ENCODE measurements at places on chromosomes 12 and 14.

DNA sequence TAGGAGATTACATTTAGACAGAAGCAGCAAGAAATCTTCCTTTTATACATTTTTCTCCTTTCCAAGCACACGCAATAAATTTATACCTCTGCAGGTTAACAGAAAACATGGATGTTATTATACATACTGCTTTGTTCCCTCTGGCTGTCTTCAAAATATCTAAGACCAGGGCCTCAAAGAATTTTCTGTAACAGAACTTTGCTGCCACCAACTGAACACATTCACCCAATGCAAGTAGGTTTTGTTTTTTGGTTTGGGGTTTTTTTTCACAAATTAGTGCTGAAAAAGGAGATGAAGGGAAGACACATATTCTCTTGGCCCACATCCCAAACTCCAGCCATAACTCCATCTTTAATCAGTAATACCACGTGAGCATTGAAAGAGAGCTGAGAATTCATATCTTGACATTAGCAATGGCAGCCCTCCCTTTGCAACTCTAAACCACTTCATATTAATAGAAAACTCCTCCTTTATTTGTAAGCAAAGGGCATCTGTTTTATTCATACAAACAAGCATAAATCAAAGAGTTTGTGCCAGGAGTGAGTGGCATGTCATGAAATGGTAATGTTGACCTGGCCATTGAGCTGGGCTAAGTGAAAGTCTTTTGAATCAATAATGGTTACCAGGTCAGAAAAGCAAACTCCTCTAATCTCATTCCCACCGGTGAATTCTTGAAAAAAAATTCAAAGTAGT is 150.8 kb upstream of the FSCB start:
- DNase-seq, result peak; percentile 0

- no peak for DNase-seq
These were observed 194.9 kb downstream of the DUSP6 start for GRCh38 chr12:89157413-89157812.

DNA sequence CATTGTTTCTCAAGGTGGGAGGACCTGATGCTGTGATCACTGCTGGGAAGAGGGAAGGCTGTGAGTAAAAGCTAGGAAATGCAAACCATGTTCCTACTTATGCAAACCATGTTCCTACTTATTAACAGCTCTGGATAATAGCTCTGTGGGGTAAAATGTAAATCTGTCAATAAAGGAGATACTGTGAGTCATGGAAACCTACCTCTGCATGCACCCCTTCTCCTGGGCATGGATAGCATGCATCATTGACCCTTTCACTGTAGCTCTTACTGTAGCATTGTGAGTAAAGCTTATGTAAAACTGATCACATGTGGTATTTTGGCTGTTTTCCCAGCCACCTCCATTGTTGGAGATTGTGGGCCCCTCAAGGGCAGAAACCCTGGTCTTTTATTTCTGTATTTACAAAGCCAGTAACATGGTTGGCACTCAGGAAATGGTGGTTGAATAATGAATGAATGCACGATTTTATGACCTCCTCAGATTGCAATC is 253.7 kb downstream of the GRIN2B start:
- DNase-seq, result no peak

- DNase-seq, result peak; percentile 97
These were observed 5.8 kb downstream of the NUMB start for GRCh38 chr14:73452341-73453186.

- no peak for DNase-seq
These were observed 21.7 kb downstream of the NEUROD4 start for GRCh38 chr12:55041345-55042055.

DNA sequence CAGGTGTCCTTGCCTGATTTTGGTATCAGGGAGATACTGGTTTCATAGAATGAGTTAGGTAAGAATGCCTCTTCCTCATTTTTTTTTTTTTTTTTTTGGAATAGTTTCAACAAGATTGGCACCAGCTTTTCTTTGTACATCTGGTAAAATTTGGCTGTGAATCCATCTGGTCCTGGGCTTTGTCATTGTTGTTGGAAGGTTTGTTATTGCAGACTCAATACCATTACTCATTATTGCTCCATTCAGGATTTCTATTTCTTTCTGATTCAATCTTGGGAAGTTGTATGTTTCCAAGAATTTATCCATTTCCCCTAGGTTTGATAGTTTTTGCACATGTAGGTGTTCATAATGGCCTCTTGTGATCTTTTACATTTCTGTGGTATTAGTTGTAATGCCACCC is 126.0 kb upstream of the KITLG start:
- no peak for DNase-seq

- DNase-seq, result no peak
These were observed 469.8 kb downstream of the FOXG1 start for GRCh38 chr14:29236401-29236800.

DNA sequence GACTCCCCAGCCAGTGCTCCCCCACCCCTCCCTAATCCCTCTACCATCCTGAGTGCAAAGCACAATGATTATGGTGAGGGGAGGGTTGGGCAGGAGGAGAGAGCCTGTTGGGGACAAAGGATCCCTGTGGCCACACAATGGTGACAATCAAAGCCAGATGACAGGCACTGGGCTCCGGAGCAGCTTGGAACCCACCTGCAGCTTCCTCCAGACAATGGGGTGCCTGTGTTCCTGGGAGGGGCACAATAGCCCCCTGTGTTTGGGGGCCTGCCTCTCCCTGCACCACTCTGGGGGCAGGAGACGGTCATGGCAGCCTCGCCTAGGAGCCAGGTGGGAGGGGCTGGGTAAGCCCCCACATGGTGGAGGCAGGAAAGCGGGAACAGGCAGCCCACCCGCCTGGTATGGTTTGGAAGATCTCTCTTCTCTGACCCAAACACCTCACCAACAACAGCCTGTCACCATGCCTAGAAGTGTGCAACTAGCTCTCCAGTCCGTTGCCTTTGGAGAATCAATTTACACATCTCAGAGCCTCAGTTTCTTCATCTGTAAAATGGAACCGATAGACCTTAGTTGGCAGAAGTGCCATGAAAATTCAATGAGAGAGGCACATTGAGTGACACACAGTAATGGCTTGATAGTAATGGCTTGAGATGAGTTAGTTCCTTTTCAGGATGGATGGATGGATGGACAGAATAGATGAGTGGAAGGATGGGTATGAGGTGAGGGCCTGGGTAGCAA is 53.0 kb downstream of the MVK start:
- DNase-seq, result no peak

- DNase-seq, result no peak
These were observed 11.5 kb upstream of the KRT5 start for GRCh38 chr12:52531566-52532300.

DNA sequence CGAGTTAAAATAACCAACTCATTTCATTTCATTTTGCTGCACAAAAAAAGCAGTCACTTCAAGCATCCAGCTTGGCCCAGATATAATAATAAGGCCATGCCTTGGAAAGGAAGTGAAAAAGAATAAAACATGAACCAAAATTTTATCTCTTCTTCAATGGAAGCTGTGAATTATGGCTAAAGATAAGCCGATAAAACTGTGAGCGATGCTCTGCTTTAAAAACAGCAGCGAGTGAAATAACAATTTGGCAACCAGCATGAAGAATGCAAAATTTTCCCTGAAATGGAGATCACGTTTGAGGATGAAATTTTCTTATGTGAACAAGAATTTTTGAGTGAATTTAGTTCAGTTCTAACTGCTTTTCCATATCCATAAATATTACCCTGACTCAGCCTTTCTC is 70.4 kb downstream of the KCNC2 start:
- no peak for DNase-seq

DNA sequence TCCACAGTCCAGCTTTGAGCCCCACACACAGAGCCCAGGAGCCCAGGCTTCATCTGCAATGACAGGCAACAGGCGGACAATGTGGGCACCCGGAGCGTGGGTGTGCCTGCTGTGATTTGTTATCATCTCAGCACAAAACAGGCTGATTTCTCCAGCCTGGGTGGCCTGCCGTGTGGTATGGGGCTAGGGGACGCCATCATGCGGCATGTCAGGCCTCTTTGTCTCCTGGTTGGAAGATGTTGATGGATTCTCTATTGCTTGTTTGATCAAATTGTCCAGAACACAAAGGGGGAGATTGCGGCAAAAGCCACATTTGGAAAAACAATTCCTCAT is 147.1 kb downstream of the KIF26A start:
- no peak for DNase-seq

- DNase-seq, result no peak
These were observed 12.1 kb upstream of the ALDH2 start for GRCh38 chr12:111754671-111755070.

GRCh38 chr14:77242752-77243151 is 28.3 kb downstream of the NGB start:
- no peak for DNase-seq

- peak; percentile 80 for DNase-seq
These were observed 72.3 kb upstream of the TMEM263 start for GRCh38 chr12:106883426-106883825.

- peak; percentile 16 for DNase-seq
These were observed 25.1 kb downstream of the FGFR1OP2 start for GRCh38 chr12:26963413-26963812.

GRCh38 chr12:12488823-12489550 is 73.7 kb downstream of the DUSP16 start:
- DNase-seq, result no peak

- no peak for DNase-seq
These were observed 513.0 kb upstream of the SEL1L start for GRCh38 chr14:82046512-82047226.

DNA sequence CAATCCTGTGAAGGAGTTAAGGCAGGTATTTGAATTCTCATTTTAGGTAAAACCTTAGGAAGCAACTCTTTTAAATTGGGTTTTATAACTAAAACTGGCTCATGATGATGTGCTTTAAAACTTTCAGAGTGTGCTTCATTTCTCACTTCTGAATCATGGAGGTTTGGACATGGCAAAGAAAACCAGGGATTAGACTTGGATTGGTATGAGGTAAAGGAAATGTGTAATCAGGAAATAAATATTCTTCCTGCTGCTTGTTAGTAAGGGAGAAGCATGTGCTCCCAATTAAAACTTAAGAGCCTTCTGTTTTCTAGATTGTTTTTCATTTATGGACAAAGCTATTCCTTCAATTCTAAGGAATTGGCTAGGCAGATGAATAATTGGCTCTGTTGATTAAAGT is 57.4 kb downstream of the FBXO33 start:
- DNase-seq, result peak; percentile 74

GRCh38 chr12:20245491-20245890 is 122.8 kb upstream of the PDE3A start:
- DNase-seq, result no peak

GRCh38 chr12:98737322-98737712 is 92.2 kb downstream of the APAF1 start:
- DNase-seq, result peak; percentile 10

GRCh38 chr12:10941369-10941768 is 2.3 kb upstream of the TAS2R14 start:
- DNase-seq, result no peak

All from IMR-90 (cell line).